ENCODE measurements at places on chromosomes 3 and 15.

DNA sequence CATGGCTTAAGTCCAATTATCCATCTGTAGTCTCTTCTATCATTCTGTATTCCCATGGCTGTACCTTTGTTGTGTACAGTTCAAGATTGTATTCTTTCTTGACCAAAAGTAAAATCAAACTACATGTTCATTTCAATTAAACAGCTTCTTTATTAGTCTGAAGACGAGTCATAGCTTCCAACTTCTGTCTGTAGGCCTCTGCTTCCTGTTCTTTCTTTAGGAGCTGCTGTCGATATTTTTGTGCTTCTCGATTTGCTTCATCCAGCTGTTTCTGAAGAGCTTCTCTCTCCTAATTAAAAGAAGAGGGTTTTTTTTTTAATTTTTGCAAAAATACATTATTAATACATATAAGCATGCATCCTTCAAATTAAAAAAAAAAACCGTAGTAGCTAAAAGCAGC is 13.0 kb upstream of the HDC start:
- DNase-seq, result no peak

DNA sequence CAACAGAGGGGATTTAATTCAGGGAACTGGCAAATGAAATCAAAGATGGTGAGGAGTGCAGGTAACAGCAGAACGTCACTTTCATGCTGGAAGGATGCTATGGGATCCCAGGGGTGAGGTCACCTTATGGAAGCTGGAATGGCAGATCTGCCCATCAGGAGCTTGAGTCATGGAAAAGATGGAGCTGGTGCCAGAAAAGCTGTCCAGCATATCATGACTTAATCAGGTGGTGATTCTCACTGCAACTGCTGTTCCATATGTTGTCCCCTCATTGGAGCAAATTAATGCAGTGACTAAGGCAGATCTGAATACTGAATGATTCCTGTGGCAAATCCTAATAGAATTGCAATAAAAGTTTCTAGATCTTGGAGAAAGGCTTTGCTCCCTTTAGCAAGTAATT is 38.4 kb downstream of the HHLA2 start:
- no peak for DNase-seq

DNA sequence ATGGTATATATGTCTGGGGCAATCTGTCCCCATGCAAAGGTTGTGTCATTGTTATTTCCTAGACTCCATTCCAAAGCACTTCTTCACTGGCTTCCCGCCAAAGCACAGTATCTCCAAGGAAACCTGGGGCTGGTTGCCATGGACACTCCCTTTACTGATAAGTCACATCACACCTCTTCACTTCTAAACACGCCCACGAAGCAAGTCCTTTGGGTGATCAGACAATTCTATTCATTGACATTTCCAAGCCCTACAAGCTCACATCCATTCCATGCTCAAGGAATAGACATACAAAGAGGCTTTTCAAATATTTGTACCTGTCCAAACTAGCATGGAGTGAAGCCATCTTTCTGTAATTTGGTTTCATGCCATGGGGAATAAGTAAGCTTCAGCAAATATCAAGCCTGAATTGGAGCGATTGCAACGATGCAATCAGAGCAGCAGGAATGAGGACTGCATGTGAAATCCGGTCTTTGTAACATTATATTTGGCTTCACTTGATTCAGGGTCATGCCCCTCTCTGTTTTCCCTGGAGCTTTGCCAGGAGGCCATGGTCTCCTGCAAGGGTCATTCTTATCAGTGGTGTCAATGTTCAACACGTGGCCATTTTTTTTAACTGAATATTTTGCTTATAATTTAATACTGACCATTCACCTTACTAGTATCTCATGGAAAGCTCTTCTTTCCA is 201.6 kb upstream of the TMC3 start:
- DNase-seq, result no peak

DNA sequence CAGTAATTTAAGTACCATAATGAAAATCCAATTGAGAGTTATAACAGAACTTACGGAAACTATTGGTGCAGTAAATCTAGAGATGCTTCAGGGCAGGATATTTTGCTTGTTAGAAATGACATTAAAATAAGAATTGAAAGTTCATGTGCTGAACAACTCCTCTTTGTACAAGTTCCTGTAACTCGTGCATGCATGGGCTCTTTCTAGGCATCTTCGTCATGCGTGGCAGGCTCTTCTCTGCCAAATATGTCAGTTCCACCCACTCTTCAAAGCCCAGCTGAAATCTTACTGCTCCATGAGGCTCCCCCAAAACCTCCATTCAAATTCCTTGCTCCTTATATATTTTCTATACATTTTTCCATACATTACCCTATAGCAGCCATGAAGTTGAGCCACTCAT is 48.7 kb downstream of the FBN1 start:
- no peak for DNase-seq

GRCh38 chr3:140655678-140656077 is 22.2 kb upstream of the TRIM42 start:
- DNase-seq, result no peak

GRCh38 chr3:180058238-180058637 is 21.5 kb upstream of the PEX5L start:
- DNase-seq, result no peak

- no peak for DNase-seq
These were observed 469.6 kb downstream of the SI start for GRCh38 chr3:164608554-164609276.

GRCh38 chr3:89851974-89852621 is 744.7 kb downstream of the EPHA3 start:
- DNase-seq, result no peak

DNA sequence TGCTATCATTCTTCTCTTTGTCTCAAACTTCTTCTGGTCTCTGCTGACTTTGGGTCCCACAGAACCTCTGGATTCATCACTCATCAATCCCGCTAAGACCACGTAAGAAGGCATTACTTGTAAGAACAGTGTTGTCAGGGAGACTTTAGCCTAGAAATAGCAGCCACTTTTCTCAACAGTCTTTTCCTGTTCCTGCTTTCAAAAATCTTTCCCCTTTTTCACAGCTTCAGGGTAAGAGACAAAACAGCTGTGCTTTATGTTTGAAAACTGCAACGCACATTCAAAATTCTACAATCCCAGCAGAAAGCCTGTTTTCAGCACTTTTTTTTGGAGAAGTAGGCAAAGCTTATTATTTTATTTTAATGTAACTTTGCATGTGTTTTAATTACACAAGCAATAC is 42.0 kb upstream of the FAM98B start:
- no peak for DNase-seq

GRCh38 chr15:68114356-68114755 is 60.2 kb downstream of the PIAS1 start:
- DNase-seq, result no peak

- DNase-seq, result no peak
These were observed 208.4 kb downstream of the TP63 start for GRCh38 chr3:189839576-189839975.

DNA sequence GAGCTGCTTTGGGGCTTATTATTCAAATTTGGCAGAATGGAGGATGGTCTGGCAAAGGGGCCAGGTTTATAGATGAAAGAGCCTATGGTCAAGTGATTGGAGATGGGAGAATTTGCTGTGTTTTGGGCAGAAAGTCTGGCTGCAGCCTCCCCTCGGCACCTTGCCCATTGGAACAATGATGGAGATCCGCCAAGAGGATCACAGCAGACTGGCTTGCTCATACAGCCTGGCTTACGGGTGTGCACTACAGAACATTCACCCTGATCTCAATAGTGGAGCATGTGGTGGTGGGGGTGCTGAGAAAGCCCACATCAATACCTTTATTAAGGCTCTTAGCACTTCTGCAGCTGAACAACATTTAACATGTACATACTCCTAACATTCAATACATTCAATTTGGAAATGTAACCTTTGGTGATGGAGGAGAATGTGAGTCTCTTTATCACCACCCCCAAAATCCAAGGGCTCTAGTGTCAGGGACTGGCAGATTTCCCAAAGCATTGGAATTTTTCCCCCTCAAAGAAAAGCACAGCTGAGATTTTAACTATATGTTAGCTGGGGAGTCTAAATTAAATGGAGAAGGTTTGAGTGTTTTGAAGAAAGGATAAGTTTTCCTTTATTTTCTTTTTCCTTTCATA is 118.4 kb upstream of the TMC3 start:
- no peak for DNase-seq

DNA sequence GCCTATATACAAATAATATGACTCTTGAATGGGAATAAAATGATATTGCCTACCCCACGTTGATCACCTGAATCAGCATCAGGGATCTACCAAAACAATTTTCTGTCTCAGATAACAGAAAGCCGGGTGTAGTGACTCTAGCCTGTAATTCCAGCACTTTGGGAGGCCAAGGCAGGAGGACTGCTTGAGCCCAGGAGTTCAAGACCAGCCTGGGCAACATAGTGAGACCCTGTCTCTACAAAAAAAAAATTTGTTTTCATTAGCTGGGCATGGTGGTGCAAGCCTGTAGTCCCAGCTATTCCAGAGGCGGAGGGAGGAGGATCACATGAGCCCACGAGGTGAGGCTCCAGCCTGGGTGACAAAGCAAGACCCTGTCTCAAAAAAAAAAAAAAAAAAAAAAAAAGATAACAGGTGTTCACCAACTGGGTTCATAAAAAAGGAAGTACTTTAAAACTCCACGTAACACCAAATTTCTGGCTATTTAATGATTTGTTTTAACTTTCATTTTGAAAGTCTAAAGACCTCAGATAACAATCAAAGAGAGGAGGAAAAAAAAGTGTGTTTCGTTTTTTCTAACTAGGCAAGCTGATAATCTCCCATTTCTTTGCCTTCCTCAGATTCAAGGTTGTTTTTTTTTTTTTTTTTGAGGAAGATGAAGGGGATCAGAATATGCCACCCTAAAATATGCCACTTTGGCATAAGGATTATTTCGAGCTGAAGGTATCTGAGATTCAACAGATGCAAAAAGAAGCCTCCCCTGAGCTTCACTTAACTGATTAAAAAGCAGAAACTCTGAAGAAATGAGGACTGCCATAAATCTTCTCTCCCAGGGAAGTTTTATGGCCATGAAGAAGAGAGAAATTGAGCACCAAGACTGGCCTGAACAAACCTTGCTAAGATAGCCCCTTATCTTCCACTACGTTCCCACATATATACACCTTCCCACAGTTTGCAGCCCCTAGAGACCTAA is 44.1 kb downstream of the TRANK1 start:
- DNase-seq, result no peak

- DNase-seq, result no peak
These were observed 53.9 kb downstream of the BOC start for GRCh38 chr3:113265231-113265630.

DNA sequence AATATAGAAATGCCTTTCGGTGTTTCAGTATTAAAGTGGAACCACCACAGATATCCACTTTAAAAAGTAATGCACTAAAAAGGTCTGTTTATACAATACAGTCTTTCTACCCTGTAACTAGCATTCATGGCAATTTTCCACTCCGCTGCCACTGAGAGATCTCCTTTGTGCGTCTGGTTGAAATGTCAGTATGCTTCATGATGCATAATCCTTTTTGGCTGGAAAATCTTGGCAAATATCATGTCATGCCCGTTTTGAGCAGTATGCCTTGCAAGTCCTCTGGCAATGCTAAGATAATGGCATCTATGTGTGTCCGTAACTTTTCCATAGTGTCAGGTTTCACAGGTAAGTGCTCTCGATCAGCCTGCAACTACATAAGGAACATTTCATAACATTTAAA is 30.8 kb upstream of the ARF4 start:
- DNase-seq, result no peak

DNA sequence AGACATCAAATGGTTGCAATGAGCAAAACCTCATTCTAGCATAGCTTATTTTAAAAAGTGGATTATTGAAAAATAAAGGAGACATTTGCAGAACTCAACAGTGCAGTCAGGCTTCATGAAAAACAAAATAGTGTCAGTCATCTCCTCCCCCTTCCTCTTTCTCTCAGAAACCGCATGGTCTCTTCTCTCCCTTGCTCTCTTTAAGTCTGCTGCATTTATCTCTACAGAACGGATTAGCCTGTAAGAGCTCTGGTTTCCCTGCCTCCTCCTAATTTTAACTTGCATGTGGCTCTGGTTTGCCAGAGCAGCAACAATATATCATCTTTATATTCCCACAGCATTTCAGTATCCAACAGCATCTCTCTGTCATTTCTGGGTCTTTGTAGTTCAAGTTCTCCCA is 609.0 kb downstream of the MECOM start:
- DNase-seq, result no peak

DNA sequence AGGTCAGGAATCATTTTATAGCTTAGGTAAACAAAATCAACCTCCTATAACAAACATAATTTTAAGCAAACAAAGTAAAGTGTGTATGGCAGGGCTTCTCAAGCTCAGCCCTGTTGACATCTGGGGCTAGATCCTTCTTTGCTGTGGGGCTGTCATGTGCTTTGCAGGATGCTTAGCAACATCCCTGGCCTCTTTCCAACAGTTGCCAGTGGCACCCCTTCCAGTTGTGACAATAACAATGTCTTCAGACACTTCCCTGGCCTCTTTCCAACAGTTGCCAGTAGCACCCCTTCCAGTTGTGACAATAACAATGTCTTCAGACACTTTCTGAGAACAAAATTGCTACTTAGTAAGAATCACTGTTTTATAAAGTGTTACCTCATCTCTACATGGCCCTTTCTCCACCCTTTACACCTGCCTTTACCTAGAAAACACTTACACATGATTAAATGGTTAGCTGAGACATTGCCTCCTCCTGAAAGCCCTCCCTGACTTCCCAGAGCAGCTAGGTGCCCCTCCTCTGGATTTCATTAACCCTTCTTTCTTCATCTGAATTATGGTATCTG is 194.0 kb upstream of the LMCD1 start:
- no peak for DNase-seq

DNA sequence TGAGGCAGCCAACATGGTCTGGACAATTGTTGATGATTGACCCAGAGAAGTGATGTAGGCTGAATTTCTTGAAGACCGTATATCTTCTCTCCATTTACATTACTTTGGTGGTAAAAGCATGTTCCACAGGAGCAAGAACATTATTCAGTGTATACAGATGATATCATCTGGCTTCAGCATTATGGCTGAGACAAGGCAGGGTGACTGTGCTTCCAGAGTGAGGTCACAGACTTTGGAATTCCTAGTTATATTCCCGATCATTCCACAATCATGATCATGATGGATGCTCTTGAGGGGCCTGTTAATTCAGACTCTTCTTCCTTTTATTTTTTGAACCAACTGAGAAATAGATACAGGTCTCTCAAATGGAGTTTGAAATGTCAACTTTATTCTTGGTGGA is 19.0 kb downstream of the PLS1 start:
- no peak for DNase-seq

DNA sequence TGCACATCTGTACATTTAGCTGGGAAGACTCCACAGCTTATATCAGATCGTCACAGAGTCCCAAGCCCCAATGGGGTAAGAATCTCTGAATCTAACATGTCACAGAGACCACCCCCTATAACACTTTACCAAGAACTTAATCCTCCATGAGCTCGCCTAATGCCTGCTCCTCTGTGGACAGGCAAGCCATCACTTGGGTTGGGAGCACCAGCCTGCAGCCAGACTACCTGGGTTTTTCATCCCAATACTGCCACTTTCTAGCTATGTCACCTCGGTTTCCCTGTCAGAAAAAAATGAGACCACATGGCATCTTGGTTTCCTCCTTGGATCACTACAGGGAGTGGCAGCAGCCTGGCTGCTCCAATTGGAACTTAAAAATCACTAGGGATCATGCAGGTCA is 277.9 kb upstream of the TLE3 start:
- no peak for DNase-seq

GRCh38 chr15:48954538-48954937 is 9.2 kb downstream of the SHC4 start:
- DNase-seq, result no peak

All from NCI-H1930 (cell line).